Ecto neural progenitor cell (in vitro differentiated cells): ENCODE measurements at places on chromosomes 11 and 22.

- no peak for DNase-seq
Measured at GRCh38 chr11:33059331-33060007, 20.1 kb downstream of the TCP11L1 start.

DNA sequence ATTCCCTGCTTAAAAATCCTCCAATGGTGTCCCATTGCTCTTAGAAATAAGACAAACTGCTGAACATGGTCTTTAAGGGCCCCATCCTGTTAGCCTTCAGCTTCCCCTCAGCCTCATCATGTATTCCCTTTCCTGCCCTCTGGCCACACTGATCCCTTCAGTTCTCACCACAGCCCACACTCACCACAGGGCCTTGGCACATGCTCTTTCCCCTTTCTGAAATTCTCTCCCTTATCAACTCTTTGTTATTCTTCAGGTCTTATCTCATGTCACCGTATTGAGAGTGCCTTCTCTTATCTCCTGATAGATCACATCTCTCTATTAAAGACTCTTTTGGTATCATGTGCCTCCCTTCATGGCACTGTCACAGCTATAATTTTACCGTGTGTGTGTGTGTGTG, 167.8 kb upstream of the MPPED2 start:
- no peak for DNase-seq

GRCh38 chr11:45155058-45155551, 8.7 kb downstream of the PRDM11 start:
- DNase-seq = no peak

- no peak for DNase-seq
Measured at GRCh38 chr11:13721760-13722159, 53.3 kb downstream of the FAR1 start.

DNA sequence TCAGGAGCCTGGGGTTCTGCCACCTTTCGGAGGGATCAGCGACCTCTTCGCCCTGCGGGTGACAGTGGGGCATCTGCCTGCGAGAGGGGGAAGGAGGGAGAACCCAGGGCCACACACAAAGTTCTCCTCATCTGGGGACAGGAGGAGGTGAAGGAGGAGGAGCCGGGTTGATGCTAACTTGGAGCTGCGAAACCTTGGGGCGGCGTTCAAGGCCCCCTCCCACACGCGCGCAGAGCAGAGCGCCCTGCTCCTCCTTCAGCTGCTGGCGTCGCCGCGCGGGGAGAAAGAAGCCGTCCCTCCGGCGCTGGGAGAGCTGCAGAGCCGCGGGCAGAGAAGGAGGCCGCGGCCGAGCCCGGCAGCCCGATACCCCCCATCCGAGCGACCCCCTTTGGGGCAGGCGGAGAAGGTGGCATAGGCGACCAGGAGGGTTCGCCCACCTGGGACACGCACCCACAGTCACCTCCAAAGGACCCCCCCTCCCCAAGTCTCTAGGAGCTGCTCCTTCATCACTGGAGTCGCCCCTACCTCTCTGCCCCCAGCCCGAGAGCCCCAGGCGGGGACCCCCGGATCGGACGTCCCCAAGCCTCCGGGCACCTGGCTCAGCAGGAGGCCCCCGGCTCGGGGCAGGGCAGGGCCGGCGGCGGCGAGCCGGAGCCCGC, at the start of gene RASD2:
Gene RASD2 (plus strand): TSS at position 237 of the 659 bp plus-strand sequence. CDS start 5,979 bp downstream, outside the sequence.
- DNase-seq = no peak

DNA sequence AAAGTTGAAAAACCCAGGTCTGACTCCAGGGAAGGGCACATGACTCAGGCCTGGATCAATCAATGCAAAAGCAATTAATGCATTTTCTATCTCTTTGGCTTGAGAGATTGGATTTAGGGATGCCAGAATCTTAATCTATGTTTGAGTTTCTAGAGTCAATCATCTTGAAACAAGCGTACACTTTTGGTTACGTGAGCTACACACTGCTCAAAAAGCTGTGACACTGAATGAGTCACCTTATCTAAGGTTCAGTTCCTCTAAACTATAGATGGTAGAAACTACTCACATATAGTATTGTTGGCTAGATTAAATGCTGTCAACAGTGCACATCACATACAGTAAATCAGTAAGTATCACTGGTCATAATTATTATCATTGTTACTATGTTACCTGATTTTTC, 24.2 kb downstream of the MRE11 start:
- DNase-seq = no peak

- DNase-seq = peak; percentile 85
Measured at GRCh38 chr11:12008790-12009616, 577 bp upstream of the DKK3 start.

DNA sequence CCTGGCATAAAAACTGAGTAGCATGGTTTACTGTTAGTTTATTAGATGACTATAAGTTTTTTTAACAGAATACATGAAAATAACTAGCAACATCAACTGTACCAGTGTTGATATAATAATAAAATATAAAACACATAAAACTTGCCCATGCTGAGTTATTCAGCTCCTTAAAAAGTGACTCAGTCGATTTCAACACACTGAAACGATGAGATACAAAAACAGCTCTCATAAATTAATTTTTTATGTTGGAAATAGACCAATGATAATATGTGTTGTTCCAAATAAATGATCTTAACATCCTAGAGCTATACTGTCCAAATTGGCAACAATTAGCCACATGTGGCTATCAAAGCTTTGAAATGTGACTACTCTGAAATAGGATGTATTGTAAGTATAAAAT, 15.9 kb downstream of the PDGFD start:
- no peak for DNase-seq

DNA sequence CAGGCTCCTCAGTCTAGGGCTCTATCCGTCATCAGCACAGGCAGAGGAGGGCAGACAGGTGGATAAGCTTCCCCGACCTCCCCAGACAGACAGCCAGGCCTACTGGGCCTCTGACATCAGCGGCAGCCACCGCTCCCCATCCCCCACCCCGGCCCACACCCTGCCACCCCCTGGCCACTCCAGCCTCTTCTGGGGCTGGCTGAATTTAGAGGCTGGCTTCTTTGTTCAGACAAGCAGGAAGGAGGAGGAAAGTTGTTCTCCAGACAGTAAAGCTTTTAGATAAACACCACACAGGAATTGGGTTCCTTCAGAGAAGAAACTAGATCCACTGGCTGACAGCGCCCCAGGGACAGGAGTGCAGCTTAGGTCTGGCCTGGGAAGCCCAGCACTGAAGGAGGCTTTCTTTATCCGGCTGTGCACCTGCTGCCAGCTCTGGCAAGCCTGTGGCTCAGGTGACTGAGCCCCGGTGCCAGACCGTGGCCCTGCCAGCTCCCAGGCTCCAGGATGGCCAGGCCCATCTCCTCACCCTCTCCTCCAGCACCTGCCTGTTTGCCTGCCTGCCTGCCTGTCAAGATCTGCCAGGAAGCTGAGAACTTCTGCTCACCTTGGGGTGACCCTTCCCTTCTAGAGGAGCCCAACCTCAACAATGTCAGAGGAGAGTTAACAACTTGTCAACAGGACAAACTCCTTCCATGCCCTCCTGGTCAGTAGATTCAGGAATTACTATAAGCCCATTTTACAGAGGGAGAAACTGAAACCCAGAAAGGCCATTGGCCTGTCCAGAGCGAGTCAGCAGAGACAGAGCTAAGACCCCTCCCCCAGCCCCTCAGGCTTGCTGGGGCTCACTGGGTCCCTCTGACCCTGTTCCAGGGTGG, 44.0 kb upstream of the KLHL35 start:
- DNase-seq = no peak

GRCh38 chr11:81098471-81098870, 1635.2 kb downstream of the FAM181B start:
- DNase-seq = no peak

DNA sequence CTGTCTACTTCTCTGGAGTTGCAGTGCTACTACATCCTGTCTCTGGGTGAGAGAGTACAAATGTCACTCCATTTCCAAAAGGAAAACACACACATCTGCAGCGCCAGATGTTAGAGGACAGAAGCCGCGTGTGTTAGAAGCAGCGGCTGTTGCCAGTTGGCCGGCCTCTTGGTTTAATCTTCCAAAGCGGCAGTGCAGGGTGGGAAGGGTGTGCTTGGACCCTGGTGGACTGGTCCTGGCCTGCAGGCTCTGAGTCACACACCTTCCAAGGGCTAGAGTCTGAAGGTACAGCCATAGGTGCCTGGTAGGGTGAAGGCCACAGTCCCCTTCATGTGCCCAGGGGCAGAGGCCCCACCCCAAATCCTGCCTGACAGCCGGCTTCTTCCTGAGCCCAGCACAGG, 99.8 kb downstream of the CTTN start:
- DNase-seq = no peak

DNA sequence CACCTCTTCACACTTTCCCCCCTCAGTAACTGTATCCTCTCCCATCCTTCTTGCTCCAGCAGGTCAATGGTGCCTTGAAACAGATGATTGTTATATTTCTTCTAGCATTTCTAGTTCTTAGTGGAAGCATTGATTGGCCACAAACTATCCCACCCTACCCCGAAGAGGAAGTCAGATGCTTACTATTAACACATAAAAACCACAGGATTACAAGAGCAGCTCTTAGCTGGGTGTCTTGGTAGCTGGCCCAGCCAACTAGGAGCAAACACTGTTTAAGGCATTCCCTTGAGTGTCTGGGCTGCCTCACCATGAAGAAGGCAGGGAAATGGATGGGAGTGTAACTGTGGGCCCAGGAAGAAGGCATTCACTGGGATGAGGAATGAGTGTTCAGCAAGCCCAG, 176.6 kb downstream of the GRIK4 start:
- no peak for DNase-seq

- DNase-seq = no peak
Measured at GRCh38 chr11:86877503-86877902, 77.2 kb downstream of the PRSS23 start.

DNA sequence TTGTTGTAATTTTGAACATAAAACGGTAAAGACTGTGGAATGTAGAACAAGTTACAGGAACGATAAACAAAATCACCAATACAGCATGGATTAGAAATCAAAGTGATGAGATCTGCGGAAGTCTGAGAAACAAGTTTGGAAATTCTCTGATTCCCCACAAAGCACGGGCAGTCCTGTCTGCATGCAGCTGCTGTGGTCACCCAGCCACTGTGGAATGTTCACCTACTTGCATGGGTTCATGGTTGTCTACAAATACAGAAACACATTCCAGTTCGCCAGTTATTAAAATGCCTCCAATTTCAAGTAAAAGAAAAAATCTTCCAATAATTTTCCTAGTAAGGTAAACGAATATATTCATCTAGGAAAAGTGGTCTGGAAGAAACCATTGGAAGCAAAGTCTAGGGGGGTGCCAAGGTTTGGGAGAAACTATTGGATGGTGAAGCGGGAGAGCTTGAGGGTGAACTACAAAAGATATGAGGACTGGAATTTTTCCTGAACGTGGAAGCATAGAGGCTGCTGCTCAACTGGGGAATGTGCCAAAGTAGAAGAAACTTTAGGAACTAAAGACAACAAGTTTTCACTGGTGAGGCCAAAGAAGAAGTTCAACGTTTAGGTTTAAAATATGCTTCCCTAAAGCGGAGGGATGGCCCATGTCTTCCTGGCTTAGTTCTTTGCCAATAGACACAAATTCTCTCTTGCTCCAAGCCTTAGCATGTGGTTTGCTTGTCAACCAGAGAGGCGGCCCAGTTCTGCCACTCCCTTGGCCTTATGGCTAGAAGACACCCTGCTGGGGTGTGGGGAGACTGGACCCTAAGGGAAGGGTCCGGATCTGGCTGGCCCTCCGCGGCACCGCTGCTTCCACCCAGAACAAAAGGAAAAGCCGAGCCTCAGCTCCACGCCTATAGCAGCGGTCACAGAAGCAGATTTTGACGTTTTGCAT, 70.2 kb downstream of the CTTN start:
- no peak for DNase-seq

DNA sequence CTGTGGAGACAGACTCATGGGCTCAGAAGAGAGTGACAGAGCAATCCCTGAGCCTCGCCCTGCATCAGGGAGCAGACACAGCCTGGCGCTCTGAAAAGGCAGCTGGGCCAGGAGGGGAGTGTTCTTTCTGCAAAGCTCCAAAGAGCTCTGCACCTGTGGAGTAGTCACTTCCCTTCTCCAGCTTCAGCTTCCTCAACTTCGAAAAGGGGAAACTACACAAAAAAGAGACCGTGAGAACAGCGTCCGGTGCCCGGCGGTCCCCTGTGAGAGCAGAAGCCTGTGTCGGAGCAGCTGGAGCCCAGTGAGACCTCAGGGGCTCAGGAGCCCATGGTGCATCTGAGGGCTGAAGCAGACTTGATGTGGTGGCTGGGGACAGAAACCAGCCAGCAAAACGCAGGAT, 35.1 kb downstream of the TP53I11 start:
- no peak for DNase-seq

DNA sequence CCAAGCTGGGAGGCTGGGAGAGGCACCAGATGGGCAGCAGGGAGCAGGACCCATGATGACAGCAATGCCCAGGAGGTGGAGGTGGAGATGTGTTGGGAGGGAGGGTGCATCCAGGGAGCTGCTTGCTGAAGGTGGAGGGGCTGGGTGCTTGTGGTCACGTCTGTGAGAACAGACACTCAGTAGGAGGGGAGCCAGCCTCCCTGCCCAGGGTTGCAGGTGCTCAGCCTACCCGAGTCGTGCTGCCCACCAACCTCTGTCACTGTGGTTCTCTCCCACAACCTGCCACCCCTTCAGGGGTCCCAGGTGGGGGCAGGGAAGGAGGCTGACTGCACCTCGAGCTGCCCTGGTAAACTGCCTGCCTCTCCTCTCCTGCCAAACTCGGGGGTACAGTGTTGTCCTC, 5.5 kb downstream of the PRDX5 start:
- no peak for DNase-seq

- no peak for DNase-seq
Measured at GRCh38 chr11:66541892-66542291, 4.0 kb downstream of the ZDHHC24 start.

DNA sequence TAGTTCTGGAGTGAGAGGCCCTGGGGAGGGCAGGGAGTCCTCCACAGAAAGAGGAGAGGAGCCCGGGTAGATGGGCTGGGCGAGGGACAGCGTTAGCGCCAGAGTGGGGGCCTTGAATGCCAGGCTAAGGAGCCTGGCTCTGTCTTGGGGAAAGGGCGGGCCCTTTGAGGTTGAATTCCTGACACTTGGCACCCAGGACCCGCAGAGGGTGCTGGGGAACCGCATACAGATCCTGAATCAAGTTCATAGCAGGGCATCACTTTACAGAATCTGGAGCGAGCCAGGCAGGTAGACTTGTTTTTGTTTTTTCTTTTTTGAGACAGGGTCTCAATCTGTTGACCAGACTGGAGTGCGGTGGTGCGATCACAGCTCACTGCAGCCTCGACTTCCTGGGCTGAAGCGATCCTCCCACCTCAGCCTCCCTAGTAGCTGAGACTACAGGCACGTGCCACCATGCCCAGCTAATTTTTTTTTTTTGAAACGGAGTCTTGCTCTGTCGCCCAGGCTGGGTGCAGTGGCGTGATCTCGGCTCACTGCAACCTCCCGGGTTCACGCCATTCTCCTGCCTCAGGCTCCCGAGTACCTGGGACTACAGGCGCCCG, 6.1 kb downstream of the CARNS1 start:
- DNase-seq = no peak
